COR-L47 (cell line): ENCODE measurements at places on chromosomes 2 and 18.

GRCh38 chr2:88739985-88740600 is 48.6 kb downstream of the RPIA start:
- peak; percentile 30 for DNase-seq

GRCh38 chr2:218234521-218234920 is 17.5 kb downstream of the ARPC2 start:
- no peak for DNase-seq

GRCh38 chr2:156918410-156918809 is 339.1 kb upstream of the GALNT5 start:
- DNase-seq = no peak

DNA sequence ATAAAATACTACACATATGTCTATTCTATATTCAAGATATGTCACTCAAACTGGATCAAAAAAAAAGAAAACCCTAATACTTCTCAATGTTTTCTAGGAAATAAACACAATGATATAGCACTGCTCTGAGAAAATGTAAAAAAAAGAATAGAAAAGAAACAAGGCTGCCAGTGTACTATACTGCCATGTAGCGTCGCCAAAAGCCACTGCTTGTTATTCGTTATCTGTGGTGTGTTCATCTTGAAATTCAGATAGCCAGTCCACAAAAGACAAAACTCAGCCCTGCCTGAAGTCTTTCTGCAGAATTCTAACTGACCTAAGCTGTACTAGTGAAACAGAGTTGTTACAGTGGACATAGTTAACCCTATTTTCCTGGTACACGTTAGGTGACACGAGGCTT is 12.2 kb upstream of the YPEL5 start:
- no peak for DNase-seq

DNA sequence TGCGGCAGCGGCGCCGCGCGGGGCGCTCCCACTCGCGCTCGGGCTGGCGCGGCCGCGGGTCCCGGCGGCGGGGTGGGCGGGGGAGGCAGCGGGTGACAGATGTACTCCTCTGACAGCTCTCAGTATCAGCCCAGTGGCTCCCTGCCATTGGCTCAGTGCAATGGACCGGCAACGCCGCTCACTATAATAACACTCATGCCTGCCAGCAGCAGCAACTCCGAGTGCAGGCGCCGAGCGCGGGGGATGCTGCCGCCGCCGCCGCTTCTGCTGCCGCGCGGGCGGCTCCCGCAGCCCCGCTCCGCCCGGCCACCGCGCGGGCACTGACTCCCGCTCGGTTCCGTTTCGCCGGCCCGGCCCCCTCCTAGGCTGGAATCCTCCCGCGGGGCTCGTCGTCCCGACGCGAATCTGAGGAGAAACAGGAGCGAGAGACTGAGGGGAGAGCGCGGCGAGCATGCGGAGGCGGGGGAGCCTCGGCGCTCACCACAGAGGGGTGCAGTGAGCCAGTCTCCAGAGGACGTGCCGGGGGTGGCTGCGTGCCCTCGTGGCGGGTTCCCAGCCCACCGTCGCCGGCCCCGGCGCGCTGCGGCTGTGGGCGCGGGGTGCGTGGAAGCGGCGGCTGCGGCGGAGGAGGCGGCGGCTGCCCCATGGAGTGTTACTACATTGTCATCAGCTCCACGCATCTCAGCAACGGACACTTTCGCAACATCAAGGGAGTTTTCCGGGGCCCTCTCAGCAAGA is at the start of gene ZNF804A:
TSS of gene ZNF804A (plus strand) at position 214 of the 738 bp plus-strand sequence. CDS start at position 645, 431 bp downstream.
- DNase-seq = peak; percentile 74

- DNase-seq = no peak
These were observed 3.0 kb upstream of the TMEM37 start for GRCh38 chr2:119428488-119429224.

DNA sequence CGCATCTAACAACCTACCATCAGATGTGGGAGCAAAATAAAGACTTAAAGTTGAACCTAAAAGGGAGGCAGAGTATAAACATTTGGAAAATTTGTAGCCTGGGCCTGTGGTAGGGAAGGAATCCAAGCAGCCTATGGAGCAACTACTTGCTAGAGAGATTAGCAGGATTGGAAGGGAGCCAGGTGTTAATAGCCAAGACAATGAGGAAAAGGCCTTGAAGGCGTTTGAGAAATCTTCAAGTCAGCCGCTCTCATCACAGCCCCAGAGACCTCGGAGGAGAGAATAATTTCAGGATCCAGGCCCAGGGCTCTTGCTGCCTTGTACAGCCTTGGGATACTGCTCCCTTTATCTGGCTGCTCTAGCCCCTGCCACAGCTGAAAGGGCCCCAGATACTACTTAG is 219.7 kb downstream of the THSD7B start:
- no peak for DNase-seq

DNA sequence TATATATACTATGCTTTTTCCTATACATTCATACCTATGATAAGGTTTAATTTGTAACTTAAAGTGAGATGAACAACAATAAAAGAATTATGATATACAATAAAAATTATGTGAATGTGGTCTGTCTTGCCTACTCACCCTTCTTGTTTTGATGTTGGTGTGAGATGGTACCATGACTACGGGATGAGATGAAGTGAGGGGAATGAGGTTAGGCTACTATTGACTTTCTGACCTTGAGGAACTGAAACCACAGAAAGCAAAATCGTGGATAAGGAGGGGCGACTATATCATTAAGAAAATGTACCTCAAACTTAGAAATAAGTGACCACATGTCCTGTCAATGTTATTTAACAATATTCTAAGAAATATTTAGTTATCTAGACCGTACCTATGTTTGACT is 103.9 kb upstream of the PPP1CB start:
- no peak for DNase-seq

DNA sequence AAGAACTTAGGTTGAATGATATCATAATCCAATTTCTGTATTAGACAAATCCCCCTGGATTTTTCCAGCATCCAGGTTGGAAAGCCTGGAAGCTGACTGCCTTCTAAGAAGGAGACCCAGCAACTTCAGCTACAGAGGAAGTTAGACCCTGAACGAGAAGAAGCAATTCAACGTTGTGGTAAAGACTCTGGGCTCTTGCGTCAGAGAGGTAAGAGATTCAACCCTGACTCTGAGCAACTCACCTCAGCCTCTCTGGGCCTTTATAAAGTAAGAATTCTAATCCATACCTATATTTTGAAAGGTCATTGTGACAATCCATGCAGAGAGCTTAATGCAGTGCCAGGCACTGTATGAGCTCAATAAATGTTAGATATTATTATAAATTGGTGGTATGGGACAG is 9.7 kb downstream of the E2F6 start:
- no peak for DNase-seq

- no peak for DNase-seq
These were observed 185.4 kb upstream of the FAM98A start for GRCh38 chr2:33784488-33784887.

DNA sequence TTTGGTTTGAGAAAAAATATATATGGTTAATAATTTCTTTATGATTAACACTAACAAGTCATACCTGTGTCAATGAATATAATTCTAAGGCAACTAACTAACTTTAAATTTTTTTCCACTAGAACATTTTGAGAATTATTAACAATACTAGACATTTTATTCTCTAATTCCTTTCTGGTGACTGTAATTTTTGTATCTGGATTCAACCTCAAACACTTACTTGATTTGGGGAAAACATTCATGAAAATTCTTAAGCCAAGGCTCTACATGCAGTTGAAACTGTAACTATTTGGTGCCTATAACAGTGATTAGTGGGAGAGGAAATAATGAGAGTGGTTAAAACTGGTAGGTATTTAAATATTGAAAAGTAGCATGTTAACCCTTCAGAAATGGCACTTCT is 546.5 kb upstream of the KLHL29 start:
- no peak for DNase-seq

GRCh38 chr2:205117125-205117524 is 565.2 kb upstream of the NRP2 start:
- DNase-seq = no peak

- DNase-seq = no peak
These were observed 79.1 kb upstream of the DNMT3A start for GRCh38 chr2:25420820-25421237.

GRCh38 chr18:48106976-48107781 is 176.7 kb upstream of the SMAD2 start:
- DNase-seq = no peak

- no peak for DNase-seq
These were observed 230.8 kb upstream of the RAB6C start for GRCh38 chr2:129748653-129749052.

GRCh38 chr2:26946841-26947784 is 23.3 kb upstream of the MAPRE3 start:
- DNase-seq = no peak

DNA sequence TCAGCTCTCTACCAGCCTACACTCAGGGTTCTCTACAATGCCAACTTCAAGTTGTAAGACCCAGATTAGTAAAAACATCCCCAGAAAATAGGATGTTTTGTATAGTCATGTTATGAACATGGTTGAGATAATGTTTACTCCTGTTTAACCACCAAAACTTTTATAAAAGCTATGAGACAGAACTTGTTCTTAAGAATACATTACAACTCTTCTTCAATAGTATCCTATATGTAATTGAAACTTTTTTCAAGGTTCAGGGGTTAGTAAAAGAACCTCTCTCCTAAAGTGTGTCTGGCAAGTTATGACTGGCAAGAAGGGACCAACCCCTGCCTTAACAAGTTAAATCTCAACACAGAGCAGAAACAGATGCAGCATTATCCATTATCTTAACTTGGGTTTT is 118.8 kb upstream of the STK17B start:
- no peak for DNase-seq

DNA sequence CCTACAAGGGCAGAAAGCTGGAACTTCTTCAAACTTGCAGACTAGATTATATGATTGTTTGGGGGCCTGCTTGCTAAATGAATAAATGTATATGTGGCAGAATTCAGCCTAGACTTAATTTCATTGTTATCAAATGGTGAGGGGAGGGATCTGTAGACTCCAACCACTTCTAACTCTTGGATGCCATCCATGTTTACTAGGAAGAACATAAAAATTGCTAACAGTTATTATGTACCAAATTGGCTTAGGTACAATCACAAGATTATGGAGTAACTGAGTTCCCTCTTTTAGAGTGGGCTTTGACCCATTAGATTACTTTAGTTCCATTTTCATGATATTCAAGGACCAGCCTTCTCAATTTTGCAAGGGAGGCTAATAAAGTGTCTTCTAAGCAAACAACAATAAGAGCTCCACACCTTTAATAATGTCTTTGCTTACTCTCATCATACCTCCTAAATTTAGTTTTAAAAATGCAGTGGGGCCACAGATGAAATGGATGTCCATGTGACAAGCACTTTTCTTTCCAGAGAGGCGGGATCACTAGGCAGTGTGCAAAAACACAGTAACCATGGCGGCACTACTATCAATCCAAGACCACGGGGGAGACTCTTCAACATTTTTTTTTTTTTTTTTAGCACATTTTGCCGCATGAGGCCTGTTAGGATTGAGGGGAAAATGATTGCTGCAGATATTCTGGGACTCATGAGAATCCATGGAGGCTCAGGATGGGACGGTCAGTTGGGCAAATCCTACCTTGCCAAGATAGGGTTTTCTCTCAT is 217.6 kb upstream of the SPRED2 start:
- no peak for DNase-seq

GRCh38 chr2:130870779-130871178 is 34.1 kb downstream of the ARHGEF4 start:
- DNase-seq = no peak
